ENCODE measurements at places on chromosomes 6 and 20. TPM values are rescaled to one million over a fixed set of nuclear protein-coding genes. Genes with fewer than 3 reads are reported as not detected.

TINAG gene
- total RNA-seq = not detected

PRRT1 gene
- total RNA-seq = 1.6 TPM

GSTA2 gene
- total RNA-seq = 2.7 TPM

CDSN gene
- total RNA-seq = 0.13 TPM

LAMA2 gene
- 91.7 TPM for total RNA-seq

SLC32A1 gene
- not detected for total RNA-seq

METTL24 gene
- total RNA-seq = 3.6 TPM

SLC22A16 gene
- total RNA-seq = 0.52 TPM

CEP85L gene
- 11.3 TPM for total RNA-seq

CDH26 gene
- 6.0 TPM for total RNA-seq

PRDM13 gene
- not detected for total RNA-seq

C2 gene
- 181 TPM for total RNA-seq

PRIM2 gene
- 14.9 TPM for total RNA-seq

CDH4 gene
- total RNA-seq = 0.24 TPM

TAGAP gene
- total RNA-seq = 15.1 TPM

DPPA5 gene
- not detected for total RNA-seq

SCGN gene
- not detected for total RNA-seq
